ENCODE measurements at places on chromosomes 7 and 10.

DNA sequence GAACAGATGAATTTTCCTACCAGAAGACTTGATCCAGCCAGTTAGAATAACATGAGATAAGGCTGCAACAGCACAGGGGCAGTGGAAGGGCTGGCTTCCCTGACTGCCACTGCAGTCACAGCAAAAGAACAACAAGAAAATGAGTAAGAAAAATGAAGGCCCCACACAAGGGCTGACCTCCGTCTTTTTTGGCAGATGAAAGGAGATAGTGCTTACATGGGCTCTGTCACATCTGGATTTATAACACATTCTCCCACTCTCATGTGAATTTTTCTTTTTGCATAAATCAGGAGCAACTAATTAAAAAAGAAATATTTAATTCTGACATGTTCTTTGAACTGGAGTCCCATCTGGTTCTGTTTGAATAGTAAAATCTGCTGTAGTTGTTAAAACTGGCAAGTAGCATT, 99.6 kb downstream of the NRP1 start:
- no peak for DNase-seq

GRCh38 chr10:17747883-17748550, 4.0 kb upstream of the TMEM236 start:
- DNase-seq = no peak

- DNase-seq = no peak
Observed at GRCh38 chr10:62972103-62972502, 155.9 kb upstream of the EGR2 start.

GRCh38 chr7:127962589-127963361, 68.5 kb downstream of the LRRC4 start:
- DNase-seq = no peak

DNA sequence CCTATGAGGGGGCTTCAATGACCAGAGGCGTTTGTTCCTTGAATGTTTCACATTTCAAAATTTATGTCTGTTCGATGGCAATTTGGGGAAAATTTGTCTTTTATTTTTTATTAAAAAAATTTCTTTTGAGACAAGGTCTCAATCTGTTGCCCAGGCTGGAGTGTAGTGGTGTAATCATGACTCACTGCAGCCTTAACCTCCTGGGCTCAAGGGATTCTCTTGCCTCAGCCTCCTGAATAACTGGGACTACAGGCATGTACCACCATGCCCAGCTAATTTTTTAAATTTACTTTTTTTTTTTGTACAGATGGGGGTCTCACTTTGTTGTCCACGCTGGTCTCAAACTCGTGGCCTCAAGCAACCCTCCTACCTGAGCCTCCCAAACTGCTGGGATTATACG, 39.7 kb downstream of the OTUD1 start:
- DNase-seq = no peak

DNA sequence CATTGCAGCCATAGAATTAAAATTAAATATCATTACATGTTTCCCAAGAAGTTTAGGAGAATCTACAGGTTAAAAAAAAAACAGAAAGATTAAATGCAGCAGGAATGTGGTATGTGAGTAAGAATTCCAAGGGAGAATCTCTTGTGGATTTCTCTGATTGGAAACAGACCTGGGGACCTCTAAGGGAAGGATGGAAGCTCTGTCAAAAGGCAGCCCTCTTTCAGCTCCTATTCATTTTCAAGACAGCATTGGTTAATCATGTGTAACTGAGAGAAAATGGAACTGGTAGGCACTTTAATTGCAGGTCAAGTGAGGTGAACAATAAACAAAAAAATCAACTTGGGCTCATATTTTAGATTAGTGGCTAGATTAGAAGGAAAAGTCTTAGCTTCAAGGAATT, 81.4 kb upstream of the MTPN start:
- DNase-seq = no peak

DNA sequence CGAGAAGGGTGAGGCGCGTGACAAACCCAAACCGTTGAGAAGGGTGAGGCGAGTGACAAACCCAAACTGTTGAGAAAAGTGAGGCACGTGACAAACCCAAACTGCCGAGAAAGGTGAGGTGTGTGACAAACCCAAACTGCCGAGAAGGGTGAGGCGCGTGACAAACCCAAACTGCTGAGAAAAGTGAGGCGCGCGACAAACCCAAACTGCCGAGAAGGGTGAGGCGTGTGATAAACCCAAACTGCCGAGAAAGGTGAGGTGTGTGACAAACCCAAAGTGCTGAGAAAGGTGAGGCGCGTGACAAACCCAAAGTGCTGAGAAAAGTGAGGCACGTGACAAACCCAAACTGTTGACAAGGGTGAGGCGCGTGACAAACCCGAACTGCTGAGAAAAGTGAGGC, 25.0 kb downstream of the ESYT2 start:
- no peak for DNase-seq

GRCh38 chr10:94036766-94037033, 43.0 kb downstream of the PLCE1 start:
- no peak for DNase-seq

DNA sequence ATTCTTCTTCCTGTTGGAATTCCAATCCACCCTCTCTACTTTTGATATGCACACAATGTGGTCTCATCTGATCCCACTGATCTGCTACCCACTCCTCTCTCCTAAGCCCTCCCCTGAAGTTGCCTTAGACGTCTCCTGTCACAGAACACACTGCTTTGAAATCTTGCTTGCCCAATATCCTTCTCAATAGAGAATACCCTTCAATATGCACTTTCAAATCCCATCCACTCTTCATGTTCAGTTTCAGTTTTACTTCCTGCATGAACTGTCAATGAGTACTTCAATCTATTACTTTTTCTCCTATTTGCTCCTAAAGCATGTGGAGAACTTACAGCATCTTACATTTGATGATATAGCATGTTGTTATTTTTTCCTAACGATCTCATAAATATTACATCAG, 93.5 kb downstream of the UPF2 start:
- no peak for DNase-seq

- no peak for DNase-seq
Observed at GRCh38 chr10:108515821-108516220, 1351.3 kb upstream of the SORCS1 start.

- no peak for DNase-seq
Observed at GRCh38 chr7:2701424-2701823, 13.4 kb downstream of the AMZ1 start.

- no peak for DNase-seq
Observed at GRCh38 chr7:148367731-148368475, 222.7 kb upstream of the C7orf33 start.
